ENCODE measurements at places on chromosomes 1 and 21.

GRCh38 chr1:109917051-109917767, 6.6 kb downstream of the CSF1 start:
- DNase-seq, result no peak

DNA sequence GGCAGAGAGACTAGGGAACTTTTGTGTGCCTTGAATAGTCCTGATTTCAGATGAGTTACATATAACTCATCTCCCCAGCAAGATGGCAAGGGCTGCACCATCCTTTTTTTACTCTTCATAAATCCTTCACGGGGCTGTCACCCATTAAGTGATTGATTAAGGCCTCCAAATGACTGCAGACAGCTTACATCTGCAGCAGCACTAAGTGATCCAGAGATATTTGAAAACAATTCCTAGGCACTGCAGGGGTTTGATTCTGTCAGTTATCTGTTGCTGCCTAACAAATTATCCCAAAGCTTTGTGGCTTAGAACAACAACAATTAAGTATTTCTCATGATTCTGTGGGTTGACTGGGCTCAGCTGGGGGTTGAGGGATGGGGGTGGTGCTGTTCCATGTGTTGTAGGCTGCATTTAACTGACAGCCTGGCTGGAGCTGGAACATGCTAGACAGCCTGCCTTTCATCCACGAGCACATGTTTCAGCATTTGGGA, 19.3 kb downstream of the TEX38 start:
- no peak for DNase-seq

GRCh38 chr21:45555557-45556301, 13.5 kb upstream of the SLC19A1 start:
- DNase-seq, result peak; percentile 74

GRCh38 chr1:100397681-100398080, 45.4 kb downstream of the CDC14A start:
- no peak for DNase-seq

DNA sequence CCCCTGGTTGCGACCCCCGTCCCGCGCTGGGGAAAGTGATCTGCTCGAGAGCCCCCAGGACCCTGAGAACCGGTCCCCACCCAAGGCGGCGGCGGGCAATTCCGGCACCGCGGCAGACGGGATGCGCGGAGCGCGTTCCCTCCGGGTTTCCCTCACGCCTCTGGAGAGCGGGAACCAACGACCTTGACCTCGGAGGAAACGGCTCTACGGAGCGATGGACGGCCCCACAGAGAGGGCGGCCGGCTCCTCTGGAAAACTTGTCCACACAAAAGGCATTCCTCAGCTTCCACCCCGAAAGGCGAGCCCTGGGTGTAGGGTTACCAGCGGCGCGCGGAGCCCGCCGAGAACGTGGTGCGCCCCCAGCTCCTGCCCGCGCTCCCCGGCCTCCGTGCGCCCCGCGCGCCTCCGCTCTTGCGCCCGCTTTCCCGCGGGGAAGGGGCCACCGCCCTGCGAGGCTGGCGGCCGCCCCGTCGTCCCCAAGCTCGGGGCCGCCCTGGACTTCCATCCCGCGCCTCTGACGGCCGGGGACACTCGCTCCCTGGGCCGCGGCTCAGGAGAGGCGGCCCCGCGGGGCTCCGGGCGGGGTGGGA, 391 bp upstream of the KIAA1614 start:
- peak; percentile 78 for DNase-seq

DNA sequence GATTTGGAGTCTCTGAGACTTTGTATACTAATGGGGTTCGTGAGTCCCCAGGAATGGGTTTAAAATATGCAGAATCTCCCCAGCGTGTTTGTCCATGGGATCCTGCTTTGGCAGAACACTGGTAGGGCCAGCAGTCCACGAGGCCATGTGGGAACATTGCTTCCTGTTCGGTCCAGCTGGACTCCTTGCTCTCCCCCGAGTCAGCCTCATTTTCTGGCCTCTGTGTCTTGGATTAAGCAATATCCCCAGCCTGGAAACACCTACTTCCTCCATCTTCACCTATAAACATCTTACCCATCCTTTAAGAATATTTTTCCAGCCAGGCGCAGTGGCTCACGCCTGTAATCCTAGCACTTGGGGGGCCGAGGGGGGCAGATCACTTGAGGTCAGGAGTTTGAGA, 142.4 kb downstream of the NAV1 start:
- DNase-seq, result no peak

DNA sequence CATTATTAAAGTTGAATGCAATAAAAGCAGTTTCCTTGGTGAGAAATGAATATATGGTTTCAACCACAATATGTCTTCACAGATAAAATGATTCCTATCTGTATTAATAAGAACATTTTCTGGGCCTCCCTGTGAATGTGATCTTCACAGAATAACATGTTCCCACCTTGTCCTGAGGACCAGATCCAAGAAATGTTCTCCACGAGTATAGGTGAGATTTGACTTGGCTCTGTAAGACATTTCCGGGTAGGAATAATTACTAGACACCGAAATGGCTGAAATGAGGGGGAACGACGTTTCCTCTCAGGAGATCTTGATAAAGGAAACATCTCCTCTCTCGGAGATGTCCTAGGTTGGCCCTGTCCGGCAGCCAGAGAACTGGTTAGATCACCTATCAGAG, 61.4 kb downstream of the CLIC6 start:
- no peak for DNase-seq

GRCh38 chr1:46019348-46019747, 113.1 kb downstream of the PIK3R3 start:
- no peak for DNase-seq

DNA sequence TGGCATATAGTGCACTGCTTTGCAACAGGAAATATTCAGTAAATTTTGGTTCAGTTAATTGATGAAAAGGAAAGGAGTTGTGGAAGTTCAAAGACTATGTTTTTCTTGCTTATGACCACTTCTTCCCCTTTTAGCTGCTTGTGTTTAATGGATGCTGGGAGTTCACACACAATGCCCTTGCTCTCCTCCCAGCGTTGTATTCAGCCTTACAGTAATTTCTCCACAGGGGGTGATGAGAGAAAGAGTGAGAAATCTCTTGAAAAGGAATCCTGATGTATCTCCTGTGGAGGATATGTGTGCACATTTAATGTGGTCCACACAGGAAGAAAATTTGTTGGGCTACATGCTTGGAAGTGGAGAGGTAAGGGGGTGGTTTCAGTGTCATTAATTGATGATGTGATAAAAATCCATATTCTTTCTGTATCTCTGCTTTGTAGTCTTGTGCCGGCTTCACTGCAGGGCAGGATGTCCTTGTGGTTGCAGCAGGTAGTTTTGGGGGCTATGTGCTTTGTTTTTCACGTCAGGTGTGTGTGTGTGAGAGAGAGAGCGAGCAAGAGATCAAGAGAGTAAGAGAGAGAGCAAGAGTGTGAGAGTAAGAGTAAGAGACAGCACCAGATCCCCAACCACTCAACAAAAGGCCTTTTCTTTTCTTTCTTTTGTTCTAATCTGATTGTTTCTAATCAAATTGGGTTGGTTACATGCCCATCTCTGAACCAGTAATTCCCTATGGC, 204.4 kb downstream of the RWDD3 start:
- DNase-seq, result no peak

- no peak for DNase-seq
Measured at GRCh38 chr1:76210160-76210559, 135.6 kb downstream of the ST6GALNAC3 start.

GRCh38 chr1:211196880-211197279, 62.3 kb upstream of the RCOR3 start:
- DNase-seq, result no peak

DNA sequence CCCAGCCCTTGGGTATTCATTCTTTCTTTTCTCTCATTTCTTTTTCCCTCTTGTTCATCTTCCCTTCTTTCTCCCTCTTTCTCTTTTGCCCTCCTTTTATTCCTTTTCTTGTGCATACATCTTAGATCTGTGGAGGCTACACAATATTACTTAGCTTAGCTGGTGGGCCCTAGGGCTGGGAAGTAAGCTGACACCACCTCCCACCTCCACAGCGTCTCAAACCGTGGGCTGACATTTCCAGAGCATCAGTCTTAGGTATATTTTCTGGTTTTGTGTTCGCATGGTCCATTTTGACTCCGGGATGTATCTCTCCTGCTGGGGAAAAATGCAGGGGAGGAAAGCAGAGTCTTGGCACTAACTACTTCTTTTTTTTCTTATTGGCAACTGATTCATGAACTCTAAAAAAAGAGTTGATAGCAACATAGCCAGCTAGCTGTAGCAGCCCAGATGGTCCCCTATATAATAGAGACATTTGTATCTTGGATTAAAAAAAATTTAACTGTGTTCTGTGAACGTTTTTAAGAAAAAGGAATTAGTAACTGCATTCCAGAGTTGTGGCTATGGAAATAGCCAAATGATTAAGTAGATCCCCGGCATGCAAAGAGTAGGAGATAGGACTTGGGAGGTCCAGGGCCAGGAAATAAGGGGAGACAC, 15.5 kb downstream of the CNIH3 start:
- DNase-seq, result no peak

- DNase-seq, result no peak
Measured at GRCh38 chr1:153397924-153398651, 7.2 kb upstream of the S100A8 start.

GRCh38 chr21:31517664-31518414, 141.7 kb upstream of the SOD1 start:
- no peak for DNase-seq

GRCh38 chr1:8324176-8324810, 6.4 kb downstream of the SLC45A1 start:
- no peak for DNase-seq

- DNase-seq, result no peak
Measured at GRCh38 chr1:92065042-92065441, 10.2 kb downstream of the SETSIP start.

DNA sequence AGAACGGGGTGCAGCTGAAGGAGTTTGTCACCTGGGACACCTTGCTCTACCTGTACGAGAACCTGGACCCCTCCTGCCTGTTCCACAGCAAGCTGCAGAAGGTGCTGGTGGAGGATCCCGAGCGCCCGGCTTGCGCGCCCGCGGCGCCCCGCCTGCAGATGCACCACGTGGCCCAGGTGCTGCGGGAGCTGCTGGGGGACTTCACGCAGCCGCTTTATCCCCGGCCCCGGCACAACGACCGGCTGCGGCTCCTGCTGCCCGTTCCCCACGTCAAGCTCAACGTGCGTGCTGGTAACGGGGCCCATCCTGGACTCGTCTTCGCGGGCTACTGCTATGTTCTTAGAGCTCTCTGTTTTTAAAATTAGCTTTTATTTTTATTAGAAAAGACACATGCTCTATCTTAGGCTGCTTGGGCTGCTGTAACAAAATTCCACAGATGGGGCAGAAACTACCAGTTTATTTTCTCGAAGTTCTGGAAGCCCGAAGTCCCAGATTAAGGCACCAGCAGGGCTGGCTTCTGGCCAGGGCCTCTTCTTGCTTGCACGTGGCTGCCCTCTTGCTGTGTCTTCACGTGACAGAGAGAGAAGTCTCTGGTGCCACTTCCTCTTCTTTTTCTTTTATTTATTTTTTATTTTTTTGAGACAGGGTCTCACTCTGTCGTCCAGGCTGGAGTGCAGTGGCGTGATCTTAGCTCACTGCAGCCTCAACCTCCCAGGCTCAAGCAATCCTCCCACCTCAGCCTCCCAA, 38.1 kb downstream of the TRPM2 start:
- no peak for DNase-seq

DNA sequence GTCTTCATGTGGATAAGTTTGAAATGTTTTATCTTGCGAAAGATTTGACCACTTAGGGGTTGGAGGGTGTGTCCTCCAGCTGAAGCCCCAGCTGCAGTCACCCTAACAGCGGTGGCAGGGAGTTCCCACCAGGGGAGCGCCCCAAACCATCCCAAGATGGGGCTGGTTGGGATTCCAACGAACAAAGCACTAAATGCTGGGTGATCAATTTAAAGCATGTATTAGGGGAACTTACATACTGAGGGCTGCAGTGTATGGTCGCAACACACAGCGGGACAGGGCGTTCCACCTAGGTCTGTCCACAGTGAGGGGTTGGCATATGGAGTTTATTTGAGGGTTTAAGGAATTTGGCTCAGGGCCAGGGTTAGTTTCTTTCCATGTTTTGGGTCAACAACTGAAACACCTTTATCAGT, 26.3 kb downstream of the SLC37A1 start:
- no peak for DNase-seq

DNA sequence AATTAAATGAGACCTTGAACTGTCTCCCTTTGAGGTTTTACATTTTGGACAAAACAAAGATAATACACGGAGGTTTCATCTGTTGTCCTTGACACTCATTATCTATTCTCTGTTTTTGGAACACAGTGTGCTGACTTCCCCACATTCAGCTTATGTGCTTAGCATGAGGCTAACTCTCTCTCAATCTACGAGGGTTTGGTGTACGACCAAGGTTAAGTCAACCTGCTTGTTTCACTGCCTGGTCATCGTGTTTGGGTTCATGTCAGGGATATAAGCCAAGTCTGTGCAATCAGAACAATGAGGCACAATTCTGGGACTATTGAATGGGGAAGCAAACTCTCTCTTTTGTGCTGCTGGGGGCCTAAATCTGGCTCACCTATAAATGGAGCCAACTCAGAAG, 328.5 kb upstream of the USP25 start:
- DNase-seq, result no peak

Data from ovary (tissue), 10 donors.